ENCODE measurements at places on chromosomes 2 and 18.

DNA sequence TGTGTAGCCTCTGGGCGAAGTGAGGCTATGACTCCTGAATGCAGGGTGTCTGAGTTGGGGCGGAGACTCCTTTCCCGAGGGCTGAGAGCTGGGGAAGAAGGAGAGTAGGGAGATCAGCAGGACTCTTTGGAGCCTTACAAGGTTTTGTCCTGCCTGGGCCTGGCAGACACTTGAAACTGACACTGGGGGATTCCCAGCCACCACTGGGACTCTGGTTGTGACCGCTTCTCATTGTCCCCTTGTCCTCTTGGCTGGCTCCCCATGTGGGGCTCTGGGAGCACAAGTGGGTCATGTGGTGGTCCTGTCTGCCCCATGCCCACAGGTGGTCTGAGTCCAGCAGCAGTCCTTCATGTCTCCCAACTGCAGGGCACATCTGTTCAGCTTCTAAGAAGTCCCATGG, 78.2 kb upstream of the MGAT4A start:
- no peaks in the 10 kb centered on the region for H3K36me3 ChIP-seq
- H3K4me1 ChIP-seq = peaks cover 21% of the 10 kb centered on the region
- H3K27me3 ChIP-seq = no peaks in the 10 kb centered on the region
- H3K27ac ChIP-seq = no peak overlapping the region

DNA sequence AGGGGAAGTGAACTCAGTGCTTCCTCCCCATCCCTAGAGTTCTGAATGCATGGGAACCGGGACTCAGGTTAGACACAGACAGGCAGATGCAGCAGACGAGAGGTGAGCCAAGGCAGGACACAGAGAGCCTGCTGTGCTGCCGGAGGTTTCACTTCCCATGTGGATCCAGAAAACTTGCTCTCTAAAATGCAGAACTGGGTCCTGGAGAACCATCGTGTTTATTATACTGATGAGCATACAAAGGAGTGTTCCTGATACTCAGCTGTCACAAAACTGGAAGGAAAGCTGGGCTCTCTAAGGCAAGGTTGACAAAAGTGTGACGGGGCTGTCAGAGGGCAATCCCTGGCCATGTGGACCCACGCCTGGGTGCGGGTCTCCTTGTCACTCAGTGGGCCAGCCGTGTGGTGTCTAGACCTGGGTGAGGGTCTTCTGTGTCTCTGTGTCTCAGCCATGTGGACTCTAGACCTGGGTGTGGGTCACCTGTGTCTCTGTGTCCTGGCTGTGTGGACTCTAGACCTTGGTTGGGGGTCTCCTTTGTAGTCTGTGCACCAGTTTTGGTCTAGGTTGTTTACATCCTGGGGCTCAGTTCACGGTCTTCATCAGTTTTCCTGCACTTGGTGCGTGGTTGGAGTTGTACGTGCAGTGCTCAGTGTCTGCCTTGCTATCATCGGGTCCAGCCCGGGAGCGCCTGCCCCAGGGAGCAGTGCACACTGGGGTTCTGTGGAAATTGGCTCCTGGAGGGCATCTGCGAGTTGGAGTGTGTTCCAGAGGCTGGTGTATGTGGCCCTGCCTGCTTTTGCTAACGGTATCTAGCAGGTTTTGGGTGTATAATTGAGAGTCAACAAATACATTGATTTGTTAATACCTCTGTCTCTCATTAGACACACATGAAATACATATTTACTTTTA, 141.1 kb downstream of the ATP9B start:
- H3K4me3 ChIP-seq = no peak overlapping the region
- no peak for DNase-seq
- no peak overlapping the region for H3K27ac ChIP-seq

DNA sequence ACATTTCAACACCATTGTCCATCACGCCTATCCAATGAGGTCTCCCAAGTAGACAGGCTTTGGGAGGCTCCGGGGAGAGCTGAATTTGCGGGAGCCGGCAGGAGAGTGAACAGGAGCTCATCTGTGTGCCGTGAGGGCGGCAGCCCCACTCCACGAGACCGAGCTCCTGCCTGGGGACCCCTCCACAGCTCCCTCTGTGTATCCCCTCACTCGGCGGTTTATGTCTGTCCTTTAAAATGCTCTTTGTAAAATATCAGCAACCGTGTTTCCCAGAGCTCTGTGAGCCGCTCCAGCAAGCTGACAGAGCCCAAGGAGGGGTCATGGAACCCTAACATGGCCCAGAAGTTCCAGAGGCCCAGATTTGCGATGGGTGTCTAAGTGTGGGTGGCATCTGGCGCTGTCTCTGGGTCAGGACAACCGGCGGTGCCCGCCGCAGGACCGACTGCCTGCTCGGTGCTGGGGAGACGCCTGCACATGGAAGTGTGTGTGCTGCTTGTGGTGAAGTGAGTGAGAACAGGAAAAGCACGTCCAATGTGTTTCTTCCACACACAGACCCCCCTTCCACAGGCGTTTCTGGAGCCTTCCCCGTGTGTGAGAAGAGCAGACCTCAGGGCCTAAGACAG, 34.8 kb downstream of the SLC66A2 start:
- DNase-seq = peak; percentile 83
- no peaks in the 10 kb centered on the region for H3K27me3 ChIP-seq
- no peaks in the 10 kb centered on the region for H3K4me1 ChIP-seq
- H3K4me3 ChIP-seq = no peak overlapping the region
- peaks cover 73% of the 10 kb centered on the region for H3K36me3 ChIP-seq

GRCh38 chr2:65075605-65076344, 19.6 kb downstream of the CEP68 start:
- no peak for DNase-seq
- H3K4me3 ChIP-seq = no peak overlapping the region
- H3K27ac ChIP-seq = peak overlapping the region; percentile 38
- H3K27me3 ChIP-seq = no peaks in the 10 kb centered on the region
